HS-5 (cell line): ENCODE measurements at places on chromosomes 3 and 15.

GRCh38 chr3:61155701-61156292 is 95.5 kb downstream of the FHIT start:
- no peak for DNase-seq

- DNase-seq: no peak
Observed at GRCh38 chr3:139710212-139710611, 32.4 kb upstream of the NMNAT3 start.

- peak; percentile 31 for DNase-seq
Observed at GRCh38 chr3:109081746-109082510, 36.0 kb downstream of the MORC1 start.

DNA sequence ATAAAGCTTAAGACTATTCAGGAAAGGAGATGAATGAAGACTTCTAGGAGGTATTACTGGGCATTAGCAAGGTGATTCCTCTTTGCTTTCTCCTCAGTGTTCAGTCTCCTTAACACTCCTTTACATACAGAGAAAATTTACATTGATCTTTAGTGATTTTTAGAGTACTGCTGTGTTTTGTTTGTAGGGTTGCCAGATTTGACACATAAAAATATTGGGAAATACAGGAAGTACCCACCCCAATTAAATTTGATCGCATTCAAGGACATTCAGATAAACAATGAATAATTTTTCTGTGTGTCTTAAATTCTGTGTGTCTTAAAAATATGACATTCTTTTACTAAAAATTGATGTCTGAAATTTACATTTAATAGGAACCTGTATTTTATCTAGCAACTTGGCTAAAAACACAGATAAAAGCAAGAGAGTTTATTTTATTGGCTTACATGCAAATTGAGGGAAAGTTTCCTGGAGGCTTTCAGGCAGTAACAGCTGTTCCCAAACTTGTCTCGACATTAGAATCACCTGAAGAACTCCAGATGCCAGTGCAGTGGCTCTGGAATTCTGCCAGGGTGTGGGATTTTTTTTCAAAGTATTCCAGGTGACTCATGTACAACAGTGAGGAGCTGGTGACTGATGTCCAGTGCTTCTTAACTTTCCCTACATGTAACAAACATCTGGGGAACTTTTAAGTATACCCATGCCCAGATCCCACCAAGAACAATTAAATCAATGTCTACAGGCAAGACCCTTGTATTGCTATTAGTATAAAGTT is 23.4 kb upstream of the PLOD2 start:
- DNase-seq: no peak

DNA sequence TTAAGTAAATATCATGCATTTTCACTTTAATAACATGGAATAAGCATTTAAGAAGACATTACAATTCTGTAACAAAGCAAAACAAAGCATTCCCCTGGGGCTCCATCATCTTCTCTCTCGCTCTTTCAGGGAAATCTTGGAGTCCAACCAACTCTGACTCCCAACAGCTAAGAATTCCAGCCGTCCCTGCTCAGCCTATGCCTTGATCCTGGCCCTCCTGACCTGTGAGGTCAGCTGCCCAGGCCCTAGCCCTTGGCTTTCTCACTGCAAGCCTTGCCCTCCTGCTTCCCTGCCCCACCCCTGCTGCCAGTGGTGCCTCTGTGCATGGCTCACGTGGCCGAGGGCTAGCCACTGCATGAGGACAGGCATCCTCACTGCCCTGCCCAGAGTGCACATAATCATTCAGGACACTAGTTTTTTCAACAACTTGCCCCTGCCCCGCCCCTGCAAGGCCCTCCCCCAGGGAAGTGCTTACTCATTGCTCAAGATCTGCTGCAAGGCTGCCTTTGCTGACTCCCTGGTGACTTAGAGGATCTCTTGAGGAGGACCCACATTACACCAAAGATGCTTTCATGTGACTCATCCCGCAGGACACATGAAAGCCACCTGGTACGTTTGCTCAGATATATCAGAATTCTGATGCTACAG is 37.6 kb downstream of the MTMR10 start:
- peak; percentile 89 for DNase-seq

- DNase-seq: no peak
Observed at GRCh38 chr3:9327578-9327977, 35.3 kb upstream of the THUMPD3 start.

GRCh38 chr3:101964861-101965260 is 115.5 kb downstream of the NFKBIZ start:
- DNase-seq: no peak

DNA sequence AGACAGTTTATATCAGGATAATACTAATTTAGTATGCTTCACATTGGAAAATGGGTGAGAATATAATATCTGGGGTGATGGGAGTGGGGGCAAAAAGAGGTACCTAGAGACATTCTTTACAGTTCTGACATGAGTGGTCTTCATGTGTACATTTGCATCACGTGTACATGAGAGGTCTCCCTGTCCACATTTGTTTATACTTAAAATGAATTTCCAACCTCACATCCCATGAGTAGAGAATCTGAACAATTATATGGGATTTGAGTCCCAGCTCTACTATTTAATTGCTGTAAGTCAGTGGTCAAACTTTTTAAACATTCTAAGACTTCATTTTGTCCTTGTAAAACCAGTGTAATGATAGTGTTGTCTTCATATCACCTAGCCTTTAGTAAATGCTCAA is 408.4 kb downstream of the NAALADL2 start:
- DNase-seq: no peak

DNA sequence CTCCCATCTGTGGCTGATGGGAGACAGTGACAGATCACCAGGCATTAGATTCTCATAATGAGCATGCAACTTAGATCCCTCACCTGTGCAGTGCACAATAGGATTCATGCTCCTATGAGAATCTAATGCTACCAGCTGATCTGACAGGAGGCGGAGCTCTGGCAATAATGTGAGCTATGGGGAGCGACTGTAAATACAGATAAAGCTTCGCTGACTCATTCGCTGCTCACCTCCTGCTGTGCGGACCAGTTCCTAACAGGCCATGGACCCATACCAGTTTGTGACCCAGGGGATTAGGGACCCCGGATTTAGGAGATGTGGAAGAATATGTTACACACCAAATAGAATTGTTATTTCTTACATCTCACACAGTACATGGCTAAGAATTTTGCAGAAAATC is 6.7 kb downstream of the ARGFX start:
- DNase-seq: no peak

DNA sequence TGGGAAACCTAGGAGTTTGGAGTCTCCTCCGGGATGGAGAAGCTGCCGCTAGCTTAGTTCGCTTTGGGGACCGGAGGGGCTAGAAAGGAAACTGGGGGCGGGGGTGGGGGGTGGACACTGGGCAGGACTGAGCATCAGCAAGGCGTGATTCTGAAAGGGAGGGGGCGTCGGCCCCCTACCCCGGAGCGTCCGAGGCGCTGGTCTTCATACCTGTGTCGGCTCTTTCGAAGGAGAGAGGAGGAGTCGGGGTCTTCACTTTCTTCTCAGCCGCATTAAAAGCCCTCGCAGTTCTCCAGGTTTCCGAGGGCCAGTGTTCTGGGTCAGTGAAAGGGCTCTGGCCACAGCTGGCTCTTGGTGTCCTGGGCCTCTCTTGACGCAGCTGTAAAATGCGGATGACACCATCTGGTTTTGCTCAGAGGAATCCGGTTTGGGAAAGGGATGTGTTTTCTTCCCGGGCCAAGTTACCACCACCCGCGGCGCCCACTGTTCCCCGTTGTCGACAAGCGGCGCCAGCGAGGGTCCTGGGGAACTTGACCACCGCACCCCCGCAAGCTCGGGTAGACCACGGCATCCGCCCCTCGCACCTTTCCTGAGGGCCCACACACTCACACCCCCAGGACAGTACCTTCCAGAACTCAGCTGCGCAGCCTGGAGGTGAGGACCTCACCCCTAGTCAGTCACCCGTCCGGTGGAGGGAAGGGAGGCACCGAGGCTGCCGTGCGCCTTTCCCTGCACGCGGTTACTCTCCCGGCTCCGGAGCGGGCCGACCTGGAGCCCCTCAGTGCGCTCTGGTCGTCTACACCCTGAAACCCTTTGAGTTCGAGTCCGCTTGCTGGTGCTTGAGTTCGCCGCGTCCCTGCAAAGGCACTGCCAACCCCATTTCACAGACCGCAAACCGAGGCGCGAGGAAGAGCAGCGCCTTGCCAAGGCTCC is 660 bp downstream of the CCK start:
- DNase-seq: no peak

GRCh38 chr3:42728668-42729364 is 26.2 kb upstream of the HHATL start:
- DNase-seq: no peak

- DNase-seq: no peak
Observed at GRCh38 chr15:36635681-36636080, 56.3 kb downstream of the CDIN1 start.

GRCh38 chr15:29998033-29998432 is 84.7 kb upstream of the GOLGA8J start:
- no peak for DNase-seq

GRCh38 chr15:35838424-35839111 is 292.6 kb upstream of the DPH6 start:
- DNase-seq: no peak

- no peak for DNase-seq
Observed at GRCh38 chr3:159627229-159627628, 361.4 kb upstream of the IL12A start.

DNA sequence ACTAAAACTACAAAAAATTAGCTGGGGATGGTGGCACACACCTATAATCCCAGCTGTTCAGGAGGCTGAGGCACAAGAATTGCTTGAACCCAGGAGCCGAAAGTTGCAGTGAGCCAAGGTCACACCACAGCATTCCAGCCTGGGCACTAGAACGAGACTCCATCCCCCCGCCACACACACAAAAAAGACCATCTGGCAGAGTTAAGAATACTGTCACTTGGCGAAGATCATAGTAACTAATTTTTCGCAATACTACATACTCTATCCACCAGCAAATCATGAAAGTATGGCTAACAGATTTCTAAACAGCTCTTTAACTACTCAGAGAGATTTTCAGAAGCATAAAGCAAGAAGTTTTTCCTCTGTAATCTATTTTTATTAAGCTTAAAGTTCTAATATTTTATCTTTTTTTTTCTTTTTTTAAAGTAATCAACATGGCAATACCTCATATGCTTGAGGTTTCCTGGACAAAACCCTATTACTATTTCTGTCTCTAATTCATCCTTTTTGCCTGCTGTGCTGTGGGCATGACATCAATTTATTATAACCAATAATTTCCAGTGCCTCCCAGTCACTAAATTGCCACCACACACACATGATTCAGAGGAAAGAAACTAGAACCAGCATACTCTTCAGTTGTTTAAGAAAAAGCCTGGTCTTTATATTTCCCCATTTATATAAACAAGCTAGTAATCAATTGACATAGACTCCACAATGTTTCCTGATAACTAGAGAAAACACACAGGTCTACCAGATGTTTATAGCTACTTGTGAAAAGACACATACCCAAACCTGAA is 46.9 kb downstream of the CHSY1 start:
- DNase-seq: no peak

- DNase-seq: no peak
Observed at GRCh38 chr15:93716615-93717231, 514.6 kb upstream of the MCTP2 start.

- peak; percentile 39 for DNase-seq
Observed at GRCh38 chr3:130935761-130936492, 42.0 kb downstream of the ATP2C1 start.

DNA sequence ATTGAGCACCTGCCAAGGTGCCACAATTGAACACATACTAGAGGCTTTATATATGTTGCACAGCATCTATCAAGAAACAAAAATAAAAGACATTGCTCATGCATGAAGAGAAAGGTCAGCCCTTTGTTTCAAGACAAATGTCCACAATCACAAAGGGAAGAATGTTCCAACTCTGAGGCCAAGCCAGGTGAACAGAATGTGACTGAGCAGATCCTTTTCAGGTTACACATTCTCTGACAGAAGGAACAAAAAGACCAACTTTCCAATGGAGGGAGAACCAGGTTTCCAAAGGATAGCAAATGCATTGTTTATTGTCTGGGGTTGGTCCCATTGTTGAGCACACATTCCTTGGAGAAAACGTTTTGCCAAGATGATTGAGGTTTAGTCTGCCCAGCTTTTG is 50.2 kb upstream of the FAM174B start:
- DNase-seq: no peak

DNA sequence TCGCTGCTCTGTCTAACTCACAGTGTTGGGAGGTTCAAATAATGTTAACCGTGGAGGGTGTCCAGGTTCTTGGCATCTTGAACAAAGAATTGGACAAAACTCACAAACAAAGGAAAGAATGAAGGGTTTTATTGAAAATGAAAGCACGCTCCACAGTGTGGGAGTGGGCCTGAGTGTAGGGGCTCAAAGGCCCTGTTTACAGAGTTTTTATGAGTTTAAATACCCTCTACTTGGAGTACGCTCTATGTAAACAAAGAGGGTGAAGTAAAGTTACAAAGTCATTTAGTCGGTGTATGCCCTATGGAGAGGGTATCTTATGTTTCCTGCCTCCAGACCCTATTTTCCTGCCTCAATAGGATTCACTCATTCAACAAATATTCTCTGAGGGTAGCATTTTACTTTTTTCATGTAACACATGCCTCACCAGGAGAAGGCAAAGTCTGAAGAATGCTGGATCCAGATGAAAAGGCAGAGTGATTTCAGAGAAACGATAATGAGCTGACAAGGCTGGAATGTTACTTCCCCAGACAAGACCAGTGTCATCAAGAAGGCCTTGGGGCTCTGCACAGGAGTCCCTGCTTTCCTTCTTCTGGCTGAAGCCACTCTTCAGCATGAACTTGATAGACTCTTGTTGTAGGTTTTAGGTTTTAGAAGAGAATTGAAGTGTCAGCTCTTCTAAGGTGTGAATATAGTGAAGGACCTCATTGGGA is 163.6 kb downstream of the FAM43A start:
- DNase-seq: no peak

GRCh38 chr3:46931631-46932331 is 44.8 kb downstream of the CCDC12 start:
- no peak for DNase-seq

DNA sequence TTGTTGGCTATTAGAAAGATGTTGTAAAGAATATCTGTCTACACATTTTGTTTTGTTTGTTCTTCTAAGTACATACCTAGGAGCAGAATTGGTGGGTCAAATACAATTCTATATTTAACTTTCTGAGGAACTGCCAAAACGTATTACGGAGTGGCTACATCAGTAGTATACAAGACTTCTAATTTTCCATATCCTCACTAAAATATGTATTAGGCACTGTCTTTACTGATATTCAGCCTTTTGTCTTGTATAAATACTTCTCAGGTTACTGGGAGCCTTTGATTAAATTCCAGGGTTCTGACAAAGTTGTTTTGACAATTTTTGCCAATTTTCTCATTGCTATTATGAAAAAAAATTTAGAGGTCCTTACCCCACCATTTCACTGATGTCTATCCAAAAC is 146.7 kb downstream of the NR2E3 start:
- no peak for DNase-seq
